ENCODE measurements at places on chromosomes 3 and 15. TPM values are rescaled to one million over a fixed set of nuclear protein-coding genes. Genes with fewer than 3 reads are reported as not detected.
A peak's percentile ranks its signal among the peaks of the same experiment; 100 is the strongest.

- no peak for DNase-seq
These were observed 64.3 kb downstream of the MGLL start for GRCh38 chr3:127758013-127758412.

GRCh38 chr15:76147906-76148570 lies 88.3 kb downstream of the TMEM266 start:
- DNase-seq = peak; percentile 70

DNA sequence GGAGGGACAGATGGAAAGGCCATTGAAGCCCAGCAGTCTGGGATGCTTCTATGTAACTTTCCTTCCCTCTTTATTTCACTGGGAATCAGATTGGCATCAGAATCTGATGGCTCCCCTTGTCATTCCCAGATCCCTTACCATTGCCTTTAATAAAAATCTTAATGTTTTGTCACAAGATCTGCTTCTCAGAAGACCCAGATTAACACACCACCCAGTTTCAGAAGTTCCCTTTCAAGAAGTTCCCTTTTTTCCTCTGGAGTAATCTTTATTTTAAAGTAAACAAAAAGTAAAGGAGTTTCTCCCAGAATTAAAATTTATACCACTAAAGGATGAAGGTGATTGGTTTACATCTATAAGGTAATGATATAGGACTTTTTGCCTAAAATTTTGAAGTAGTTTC lies 76.4 kb downstream of the UBR1 start:
- no peak for DNase-seq

GRCh38 chr3:25084016-25084415 lies 344.0 kb upstream of the RARB start:
- no peak for DNase-seq

GRCh38 chr15:79311901-79312553 lies 1.1 kb downstream of the TMED3 start:
- DNase-seq = no peak

DNA sequence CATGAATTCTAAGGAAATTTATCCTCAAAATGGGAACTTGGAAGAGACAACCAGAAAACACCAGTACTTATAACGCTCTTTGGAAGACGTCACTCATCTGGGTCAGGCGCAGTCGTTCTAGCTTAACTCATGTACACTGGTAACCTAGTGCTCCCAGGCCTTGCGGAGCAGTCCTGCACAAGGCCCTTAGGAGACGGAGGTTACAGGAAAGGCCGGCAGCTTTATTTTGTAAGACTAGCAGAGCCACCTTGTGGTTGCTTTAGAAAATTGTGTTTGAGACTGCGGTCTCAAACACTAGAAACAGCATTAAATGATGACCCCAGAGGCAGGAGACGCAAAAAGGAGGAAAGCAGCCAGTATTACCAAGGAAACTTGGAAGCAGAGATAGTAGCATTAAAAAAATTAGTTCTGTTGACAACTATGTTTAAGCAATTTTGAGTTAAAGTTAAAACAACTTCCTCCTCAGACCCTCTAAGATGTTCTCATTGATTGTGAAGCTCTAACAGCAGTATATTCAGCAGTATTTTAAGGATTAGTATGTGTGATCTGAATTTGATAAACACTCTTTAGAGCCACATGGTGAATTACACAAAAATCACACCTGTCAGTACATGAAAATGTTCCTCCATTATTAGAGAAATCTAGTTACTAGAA lies 141.9 kb upstream of the C2CD4B start:
- DNase-seq = peak; percentile 66

DNA sequence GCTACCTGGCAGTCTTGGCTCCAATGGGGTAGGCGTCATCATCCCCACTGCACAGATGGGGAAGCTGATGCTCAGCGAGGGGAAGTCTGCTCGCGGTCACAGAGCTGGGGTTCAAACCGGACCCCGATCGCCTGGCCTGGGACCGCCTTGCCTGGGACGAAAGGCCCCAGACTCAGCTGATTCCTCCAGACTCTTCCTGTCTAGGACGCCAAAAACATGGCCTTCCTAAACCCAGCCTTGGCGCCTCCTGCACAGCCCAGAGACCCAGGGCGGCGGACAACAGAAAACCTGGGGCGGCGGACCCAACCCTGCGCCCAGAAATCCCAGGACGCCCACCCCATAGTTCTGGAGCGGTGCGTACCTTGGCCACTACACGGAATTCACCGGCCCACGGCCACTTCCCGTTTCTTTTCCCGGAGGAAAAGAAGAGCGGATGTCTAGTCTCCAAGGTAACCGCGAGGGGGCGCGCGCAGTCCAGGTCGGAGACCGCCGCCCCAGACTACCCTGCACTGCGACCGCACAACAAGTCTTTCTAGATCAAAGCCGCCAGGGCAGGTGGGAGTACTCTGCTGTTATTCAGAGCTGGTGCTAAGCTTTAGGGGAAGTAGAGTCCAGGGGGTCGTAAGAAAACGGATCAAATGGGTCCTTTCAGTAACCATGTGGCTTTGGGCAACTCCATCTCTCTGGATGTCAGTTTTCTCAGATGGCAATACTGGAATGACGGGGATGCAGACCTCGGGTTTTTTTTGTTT lies 4.9 kb upstream of the IL17RD start:
- peak; percentile 85 for DNase-seq

GRCh38 chr3:126130981-126131745 lies 47.2 kb upstream of the SLC41A3 start:
- DNase-seq = peak; percentile 20

GRCh38 chr3:167700046-167700445 lies 34.6 kb downstream of the PDCD10 start:
- no peak for DNase-seq

- DNase-seq = no peak
These were observed 38.2 kb downstream of the CDIN1 start for GRCh38 chr15:36617529-36618196.

DNA sequence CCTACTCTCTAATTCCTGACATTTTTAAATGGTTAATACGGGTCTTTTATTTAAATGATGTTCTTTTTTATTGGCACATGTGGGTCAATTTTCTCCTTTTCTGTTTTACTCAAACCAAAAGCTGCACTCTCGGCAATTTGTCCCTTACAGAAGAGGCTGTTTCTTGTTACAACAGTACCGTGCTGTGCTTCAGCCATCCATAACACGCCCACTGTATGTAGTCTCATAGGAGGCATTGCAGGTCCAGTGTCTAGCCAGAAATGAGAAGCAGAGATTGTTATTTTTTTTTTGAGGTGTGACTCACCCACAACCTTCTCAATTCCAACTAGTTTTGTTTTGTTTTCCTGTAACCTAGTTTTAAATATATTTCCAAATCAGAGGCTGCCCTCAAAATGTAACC lies 164.6 kb downstream of the GMNC start:
- no peak for DNase-seq

GRCh38 chr3:17182166-17182565 lies 297.4 kb downstream of the PLCL2 start:
- DNase-seq = no peak

GRCh38 chr3:189186101-189186500 lies 14.3 kb downstream of the TPRG1 start:
- DNase-seq = no peak

GRCh38 chr3:133663569-133664313 lies 2.0 kb upstream of the TOPBP1 start:
- no peak for DNase-seq

DNA sequence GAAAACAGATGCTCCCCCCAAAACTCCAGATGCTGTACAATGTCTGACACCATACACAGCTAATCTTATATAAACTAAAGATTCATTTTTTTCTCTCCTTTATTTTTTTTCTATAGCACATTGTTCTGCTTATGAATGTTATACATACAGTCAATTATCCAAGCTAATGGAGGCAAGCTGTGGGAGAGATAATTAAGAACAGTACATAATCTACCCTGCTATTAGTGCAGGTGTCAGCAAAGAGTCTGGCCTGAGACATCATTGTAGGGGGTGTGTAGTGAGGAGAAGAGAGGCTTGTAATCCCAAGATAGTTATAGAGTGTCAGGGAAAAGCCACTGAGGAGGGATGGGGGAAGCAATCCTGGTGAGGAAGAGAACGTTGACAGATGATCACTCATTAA lies 25.4 kb upstream of the CHMP2B start:
- no peak for DNase-seq

- no peak for DNase-seq
These were observed 60.8 kb upstream of the GALNT15 start for GRCh38 chr3:16113704-16114103.

GRCh38 chr3:67327582-67327981 lies 326.8 kb downstream of the SUCLG2 start:
- no peak for DNase-seq

DNA sequence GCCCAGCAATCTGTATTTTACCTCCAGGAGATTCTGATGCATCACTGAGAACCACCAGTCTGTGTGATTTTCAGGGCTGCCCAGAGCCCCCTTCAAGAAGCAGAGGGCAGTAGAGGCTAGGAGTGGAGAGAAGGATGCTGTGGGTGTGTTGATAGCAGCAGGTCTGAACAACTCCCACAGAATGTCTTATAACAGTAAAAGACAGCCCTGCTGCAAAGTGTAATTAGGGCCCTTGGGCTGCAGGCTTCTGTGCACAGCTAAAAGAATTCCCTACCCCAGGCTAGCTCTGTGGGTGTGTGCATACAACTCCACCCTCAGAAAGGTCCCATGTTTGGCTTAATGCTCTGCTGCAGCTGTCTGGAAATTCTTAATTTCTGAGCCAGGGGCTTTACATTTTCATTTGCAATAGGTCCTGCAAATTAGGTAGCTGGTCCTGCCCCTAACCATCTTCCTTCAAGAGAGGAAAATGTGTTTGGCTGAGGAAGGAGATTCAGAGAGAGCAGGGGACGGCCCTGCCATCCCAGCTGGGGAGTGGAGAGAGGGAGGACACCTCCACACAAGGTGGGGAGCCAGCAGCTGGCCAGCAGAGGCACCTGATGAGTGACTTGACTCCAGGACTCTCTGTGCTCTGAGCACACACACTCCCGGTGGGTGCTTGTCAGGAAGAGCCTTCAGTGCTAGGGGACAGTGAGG lies 43.2 kb upstream of the RAB6B start:
- DNase-seq = peak; percentile 13

- DNase-seq = peak; percentile 88
These were observed 57.5 kb upstream of the HERC1 start for GRCh38 chr15:63891079-63891767.

GRCh38 chr3:182364723-182365650 lies 428.3 kb upstream of the ATP11B start:
- no peak for DNase-seq

GRCh38 chr15:97953254-97953653 lies 7.2 kb upstream of the ARRDC4 start:
- DNase-seq = no peak

DNA sequence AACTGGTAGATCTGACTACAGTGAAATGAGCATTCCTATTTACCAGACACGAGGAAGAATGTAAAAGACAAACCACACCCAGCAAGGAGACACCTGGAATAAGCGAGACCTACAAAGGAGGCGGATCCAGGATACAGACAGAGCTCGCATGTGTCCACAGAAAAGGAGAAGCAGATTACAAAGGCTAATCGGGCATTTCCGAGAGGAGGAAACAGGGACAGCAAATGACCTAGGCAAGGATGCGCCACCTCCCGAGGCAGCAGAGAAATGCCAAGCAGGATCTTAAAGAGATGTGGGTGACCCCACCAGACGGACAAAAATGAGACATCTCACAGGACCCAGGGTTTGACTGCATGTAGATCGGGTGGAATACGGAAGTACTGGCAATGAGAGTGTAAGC lies 63.2 kb upstream of the IQSEC1 start:
- DNase-seq = peak; percentile 8

DNA sequence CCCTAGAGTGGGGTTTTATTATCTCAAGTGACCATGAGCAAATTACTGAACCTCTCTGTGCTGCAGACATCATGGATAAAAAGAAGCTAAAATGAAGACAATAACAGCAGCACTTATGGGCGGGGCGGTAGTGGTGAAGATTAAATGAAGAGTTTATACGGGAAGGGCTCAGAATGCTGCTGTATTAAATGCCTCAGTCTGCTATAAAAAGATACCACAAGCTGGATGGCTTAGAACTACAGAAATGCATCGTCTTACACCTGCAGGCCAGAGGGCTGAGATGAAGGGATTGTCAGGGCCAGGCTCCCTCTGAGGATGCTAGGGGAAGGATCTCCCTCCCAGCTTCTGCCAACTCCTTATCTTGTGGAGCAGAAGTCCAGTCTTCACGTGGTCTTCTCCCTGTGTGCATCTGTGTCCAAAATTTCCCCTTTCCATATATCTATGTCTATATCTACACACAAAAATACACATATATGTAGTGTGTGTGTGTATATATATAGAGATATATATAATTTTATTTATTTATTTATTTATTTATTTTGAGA lies 2.9 kb downstream of the ALG1L2 start:
- DNase-seq = no peak

Gene C3orf62
- 2.6 TPM for total RNA-seq

Gene PCYT1A
- total RNA-seq = 89.6 TPM

Gene CPN2
- 2.4 TPM for total RNA-seq

Gene FGF7
- total RNA-seq = 35.0 TPM

Gene DNAH12
- 0.08 TPM for total RNA-seq

Gene C3orf85
- total RNA-seq = not detected

Gene VPS39
- 46.3 TPM for total RNA-seq

Gene MYO5A
- total RNA-seq = 7.4 TPM

Gene ALDH1A3
- 2.9 TPM for total RNA-seq

Gene TGFBR2
- 168 TPM for total RNA-seq

Gene LRRK1
- total RNA-seq = 3.0 TPM

Gene RPP14
- total RNA-seq = 22.5 TPM

All from Right ventricle myocardium superior (tissue), 1 donor.